Right ventricle myocardium superior (tissue), 1 donor: ENCODE measurements at places on chromosomes 12 and 14. TPM values are rescaled to one million over a fixed set of nuclear protein-coding genes. Genes with fewer than 3 reads are reported as not detected.

DNA sequence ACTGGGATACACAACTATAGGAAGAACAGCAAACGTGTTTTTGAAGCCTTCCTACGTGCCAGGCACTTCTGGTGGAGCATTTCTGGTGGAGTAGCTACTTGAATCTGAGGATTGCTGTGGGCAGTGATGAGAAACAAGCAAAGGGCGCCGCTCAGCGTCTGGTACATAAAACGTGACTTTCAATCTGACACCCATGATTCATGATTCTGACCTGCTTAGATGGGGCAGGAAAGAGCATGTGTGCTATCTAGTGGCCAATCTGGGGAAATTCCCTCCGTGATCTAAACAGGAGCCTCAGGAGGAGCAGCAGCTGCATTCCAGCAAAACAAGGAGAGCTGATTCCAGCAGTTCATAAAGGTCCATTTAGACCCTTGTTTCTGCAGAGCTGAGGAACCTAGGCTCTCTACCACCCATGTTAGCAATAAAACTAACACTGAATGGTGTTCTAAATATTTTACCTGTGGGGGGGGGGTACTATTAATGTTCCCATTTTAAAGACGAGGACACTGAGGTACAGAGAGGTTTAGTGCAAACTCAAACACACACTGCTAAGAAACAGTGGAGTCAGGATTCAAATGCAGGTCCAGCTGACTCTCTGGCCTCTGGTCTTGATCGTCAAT lies 37.8 kb downstream of the PAH start:
- peak; percentile 48 for DNase-seq

DNA sequence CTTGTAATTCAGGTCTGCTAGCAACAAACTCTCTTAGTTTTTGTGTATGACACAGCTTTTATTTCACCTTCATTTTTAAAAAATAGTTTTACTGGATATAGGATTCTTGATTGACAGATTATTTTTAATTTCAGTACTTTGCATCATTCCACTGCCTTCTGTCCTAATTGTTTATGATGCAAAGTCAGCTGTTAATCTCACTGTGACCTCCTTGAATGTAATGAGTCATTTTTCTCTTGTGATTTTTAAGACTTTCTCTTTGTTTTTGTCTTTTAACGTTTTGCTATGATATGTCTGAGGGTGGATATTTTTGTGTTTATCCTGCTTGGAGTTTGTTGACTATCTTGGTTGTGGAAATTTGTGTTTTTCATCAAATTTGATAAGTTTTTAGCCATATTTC lies 126.3 kb upstream of the FBXO33 start:
- DNase-seq, result no peak

Gene GARIN6
- total RNA-seq, result not detected

Gene TMEM229B
- 2.3 TPM for total RNA-seq

Gene AKAP6
- 180 TPM for total RNA-seq
